Neural progenitor cell (in vitro differentiated cells): ENCODE measurements at places on chromosomes 11 and 22.

DNA sequence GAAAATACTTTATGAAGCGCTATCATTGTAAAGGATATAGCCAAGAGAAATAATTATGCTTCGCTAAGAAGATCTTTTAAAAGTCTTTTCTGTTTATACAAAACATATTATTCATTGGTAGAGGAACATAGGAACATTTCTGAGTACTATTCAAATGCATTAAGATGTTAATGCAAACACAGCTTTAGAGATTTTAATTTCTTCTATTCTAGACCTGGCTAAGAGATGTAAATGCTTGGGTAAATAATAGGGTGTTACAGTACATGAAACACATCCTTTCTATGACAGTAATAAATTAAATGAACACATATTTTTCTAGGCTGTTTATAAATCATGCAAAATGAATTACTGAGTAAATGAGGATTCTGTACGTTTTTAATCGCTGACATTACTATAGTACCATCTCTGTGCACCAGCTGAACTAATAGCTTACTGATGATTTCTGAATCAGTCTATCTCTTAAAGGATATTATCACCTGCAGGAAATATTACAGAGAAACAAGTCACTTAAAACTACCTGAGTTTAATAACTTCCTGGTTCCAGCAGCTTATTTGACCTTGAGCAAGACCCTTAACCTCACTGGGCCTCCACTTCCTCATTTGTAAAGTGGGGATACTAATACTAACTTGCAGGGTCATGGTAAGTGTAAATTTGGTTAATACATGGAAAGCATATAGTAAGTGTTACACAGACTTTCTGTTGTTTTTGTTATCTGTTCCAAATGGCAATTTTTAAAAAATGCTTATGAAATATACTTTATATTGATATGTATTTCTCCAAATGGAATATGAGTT lies 344.9 kb downstream of the DYNC2H1 start:
- DNase-seq: no peak

DNA sequence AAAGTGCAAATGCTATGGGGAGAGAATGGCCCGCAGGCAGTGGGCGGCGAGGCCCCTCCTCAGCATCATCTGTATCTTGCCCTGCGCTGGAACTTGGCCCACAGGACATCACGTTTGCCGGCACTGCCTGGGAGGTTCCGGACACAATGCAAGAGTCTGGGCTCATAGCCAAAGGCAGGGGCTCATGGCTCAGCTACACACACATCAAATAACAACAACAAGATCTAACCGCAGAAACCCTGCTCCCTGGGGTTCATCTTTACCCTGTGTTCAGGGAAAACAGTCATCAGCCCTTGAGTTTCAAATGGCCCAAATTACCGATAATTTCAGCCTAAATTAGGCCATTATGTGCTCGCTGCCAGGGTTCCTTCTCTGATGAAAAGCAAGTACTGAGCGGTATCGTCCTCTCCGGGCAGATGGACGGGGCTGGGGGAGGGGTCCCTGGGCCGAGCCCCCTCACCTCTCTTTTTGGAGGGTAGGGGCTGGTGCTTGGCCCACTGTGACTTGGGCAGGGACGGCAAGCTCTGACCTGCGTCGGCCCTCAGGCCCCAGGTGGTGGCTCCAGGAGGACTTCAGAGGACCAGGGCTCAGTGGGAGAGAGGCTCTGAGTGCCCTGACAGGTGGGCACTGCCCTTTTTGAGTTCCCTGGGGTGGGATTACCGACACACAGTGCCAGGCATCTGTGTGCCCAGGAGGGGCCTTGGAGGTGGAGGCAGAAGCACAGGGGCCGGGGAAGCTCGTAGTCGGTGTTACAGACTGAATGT lies 25.0 kb upstream of the GAL start:
- DNase-seq: no peak

DNA sequence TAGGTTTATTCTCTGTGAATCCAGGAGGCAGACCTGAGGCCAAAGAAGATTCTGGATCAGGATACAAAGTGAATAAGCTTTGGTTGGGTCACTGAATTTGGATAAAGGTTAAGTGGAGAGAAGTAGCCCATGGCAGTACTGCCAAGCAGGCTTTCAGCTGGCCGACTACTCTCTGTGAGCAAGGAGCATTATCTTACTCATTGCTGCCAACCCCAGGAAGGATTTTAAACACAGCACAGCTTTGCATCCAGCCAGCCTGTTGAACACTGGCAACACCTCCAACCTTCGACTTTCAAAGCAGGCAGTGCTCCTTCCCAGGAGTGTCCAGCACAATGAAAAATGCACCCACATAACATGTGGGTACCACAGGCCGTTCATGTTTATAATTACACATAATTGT lies 363.7 kb upstream of the SYN3 start:
- DNase-seq: no peak

DNA sequence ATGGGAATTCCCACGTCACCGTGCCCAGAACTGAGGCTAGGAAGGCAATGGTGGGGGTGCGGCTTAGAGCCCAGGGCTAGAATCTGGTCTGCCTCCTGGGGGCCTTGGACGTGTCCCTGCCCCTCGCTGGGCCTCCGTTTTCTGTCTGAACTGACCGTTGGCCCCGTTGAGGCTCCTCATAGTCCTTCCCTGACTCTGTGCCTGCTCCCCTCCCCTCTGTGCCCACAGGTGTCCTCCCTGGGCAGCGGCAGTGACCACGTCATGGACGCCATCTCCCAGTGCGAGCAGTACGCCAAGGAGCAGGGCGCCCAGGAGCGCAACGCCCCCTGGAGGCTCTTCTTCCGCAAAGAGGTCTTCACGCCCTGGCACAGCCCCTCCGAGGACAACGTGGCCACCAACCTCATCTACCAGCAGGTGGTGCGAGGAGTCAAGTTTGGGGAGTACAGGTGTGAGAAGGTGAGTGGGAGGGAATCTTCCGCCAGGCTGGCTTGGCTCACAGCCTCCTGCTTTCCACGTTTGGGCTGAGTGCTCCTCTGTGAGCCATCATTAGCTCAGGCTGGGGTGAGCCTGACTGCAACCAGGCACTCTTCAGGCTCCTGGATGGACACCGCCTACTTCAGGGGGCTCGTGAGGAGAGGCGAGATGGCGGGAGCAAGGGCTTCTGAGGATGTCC lies 63.9 kb downstream of the MYO7A start:
- peak; percentile 89 for DNase-seq

- no peak for DNase-seq
These were observed 401.3 kb upstream of the CADM1 start for GRCh38 chr11:115905341-115906000.

- peak; percentile 92 for DNase-seq
These were observed 57.1 kb downstream of the PARVB start for GRCh38 chr22:44080936-44081861.

DNA sequence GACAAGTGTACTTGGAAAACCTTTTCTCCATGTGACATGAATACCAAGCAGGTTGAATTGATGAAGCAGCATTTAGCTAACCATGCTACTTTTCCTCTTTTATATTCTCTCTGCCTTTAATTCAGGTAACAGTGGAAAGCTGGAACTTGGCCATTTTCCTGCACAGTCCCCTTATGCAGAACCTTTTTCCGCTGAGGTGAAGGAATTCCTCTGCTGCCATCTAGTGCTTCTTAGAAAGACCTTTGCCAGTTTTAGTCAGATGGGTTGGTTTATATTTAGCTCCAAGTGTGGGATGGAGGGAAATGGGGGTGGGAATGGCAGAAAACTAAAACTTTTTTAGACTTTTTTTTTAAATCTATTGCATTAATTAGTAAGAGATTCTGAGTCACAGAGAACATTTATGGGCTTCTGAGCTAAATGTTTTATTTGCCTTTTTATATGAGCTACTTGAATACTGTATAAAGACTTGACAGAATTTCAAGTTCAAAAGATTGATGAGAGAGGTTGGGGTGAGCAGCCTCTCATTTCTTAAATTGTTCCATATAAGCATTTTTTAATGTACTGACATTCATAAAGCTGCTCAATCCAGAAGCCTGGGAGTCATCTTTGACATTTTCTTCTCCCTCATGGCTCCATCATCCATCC lies 153.9 kb upstream of the ZC3H12C start:
- DNase-seq: peak; percentile 78

- no peak for DNase-seq
These were observed 55.0 kb downstream of the MYH9 start for GRCh38 chr22:36332623-36333332.

GRCh38 chr11:94770563-94771120 lies 2.5 kb downstream of the AMOTL1 start:
- DNase-seq: no peak

GRCh38 chr11:83612891-83613766 lies 327.0 kb upstream of the CCDC90B start:
- DNase-seq: peak; percentile 48

- DNase-seq: no peak
These were observed 11.0 kb upstream of the BLID start for GRCh38 chr11:122127020-122127419.

GRCh38 chr11:117866526-117866925 lies 9.9 kb downstream of the FXYD6 start:
- no peak for DNase-seq

DNA sequence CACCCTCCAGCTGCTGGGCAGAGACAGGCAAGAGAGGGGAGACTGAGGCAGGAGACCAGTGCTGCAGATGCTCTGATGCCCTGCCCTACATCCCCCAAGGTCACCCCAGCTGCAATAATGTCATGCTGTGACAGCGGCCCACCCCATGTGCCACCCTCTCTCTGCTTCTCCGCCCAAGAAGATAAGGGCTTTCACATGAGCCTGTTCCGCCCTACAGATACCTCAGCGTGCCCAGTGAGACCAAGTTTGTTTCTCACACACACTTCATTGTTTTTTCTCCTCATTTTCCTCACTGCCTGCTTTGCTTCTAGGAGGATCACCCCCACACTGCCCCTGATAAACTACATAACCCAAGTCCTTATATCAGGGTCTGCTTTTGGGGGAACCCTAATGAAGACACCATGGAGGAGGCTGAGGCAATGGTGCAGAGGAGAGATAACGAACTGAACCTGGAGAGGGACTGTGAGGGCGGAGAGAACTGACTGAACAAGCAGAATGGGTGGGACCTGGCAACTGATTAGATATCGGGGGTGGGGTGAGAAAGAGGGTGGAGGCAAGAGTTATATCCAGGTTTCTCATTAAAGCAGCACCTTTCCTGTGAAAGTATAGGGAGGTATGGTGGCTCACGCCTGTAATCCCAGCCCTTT lies 37.5 kb upstream of the TSKU start:
- DNase-seq: no peak

GRCh38 chr11:12196308-12196707 lies 85.9 kb downstream of the MICAL2 start:
- DNase-seq: no peak

- no peak for DNase-seq
These were observed 4.4 kb downstream of the AHNAK start for GRCh38 chr11:62542111-62542745.

GRCh38 chr11:134647066-134647743 lies 235.2 kb upstream of the B3GAT1 start:
- DNase-seq: no peak

DNA sequence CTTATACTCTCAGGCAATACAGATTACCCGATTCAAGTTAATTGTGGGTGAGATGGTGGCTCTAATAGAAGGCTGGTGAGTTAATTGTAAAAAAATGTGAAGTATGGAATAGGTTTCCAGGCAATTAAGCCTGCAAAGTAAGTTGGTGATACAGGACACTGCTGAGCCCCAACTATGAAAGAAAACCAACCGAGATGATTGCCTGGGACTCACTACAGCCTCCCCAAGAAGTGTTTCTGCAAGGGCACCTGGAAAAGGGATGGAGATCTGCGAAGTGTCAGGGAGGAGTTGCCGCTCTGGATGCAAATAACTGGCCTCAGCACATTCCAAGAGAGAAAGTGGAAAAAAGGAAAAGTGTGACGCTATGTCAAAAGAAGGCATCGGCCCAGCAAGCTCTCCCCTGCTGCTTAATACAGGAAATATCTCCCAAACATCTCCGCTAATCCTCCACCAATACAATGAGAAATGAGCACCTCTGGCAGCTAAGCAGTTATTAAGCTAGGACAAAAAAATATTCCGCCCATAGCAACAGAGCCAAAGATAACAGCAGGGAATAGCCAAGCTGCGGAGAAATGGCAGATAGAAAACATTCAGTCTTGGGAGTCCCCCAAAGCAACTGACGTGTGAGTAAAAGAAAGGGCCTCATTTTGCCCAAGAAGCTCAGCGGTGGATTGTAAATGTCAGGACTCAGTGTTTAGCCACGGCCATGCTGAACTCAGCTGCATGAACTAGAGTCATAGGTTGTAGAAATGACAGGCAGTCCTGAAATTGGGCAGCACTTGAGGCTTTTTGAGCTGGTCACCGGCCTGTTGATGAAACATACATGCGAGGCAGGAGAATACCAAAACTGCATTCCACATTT lies 133.7 kb downstream of the SNX19 start:
- DNase-seq: peak; percentile 27

- DNase-seq: no peak
These were observed 2.1 kb downstream of the HBD start for GRCh38 chr11:5232176-5232575.

DNA sequence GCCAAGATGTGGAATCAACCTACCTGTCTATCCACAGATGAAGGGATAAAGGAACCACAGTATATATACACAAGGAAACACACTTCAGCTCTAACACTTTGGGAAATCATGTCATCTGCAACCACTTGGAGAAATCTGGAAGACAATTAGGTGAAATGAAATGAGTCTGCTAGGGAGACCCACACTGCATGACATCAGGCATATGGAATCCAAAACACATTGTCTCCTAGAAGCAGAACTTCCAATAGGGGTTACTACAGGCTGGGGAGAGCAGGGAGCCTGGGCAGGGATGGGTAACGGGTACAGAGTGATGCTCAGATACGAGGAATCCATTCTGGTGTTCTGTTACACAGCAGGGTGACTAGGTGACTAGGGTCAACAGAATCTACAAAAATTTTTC lies 18.3 kb downstream of the RGL4 start:
- DNase-seq: no peak

DNA sequence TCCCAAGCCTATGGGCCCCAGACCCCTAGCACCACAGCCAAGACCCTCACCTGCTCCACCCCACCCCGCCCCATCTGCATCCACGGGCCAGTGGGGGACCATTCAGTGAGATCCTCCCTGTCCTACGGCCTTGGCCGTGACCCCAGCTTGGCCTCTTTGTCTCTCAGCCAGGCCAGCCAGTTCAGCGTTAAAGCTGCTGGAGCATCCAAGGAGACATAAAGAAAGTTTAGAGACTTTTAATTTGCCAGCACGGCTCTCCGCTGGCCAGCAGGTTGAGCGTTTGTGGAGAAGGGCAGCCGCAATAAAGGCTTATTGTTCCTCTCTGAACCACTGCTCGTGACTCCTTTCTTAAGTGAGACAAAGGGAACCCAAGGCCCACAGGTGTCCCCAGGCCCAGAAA lies 49.3 kb upstream of the LMO1 start:
- DNase-seq: peak; percentile 77

GRCh38 chr11:9972989-9973388 lies 309.1 kb downstream of the SWAP70 start:
- DNase-seq: peak; percentile 45

DNA sequence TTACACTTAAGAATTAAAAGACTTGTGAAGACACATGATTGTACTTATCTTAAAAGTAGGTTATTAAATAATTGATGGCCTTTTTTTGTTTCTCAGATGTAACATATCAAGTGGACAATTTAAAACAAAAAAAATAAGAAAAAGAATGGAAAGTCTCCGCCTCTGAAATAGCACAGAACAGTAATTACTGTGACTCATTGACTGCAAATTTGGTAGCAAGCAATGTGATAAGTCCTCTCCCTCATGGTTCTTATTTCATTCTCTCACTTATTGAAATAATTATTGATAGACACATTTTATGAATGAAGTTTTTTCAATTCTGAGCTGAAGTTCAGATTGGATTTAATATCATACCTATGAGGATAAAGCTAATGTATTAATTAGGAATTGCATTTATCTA lies 717.9 kb upstream of the LUZP2 start:
- DNase-seq: no peak

GRCh38 chr11:72579816-72580641 lies 94.2 kb downstream of the PDE2A start:
- DNase-seq: no peak

- no peak for DNase-seq
These were observed 1.0 kb upstream of the C11orf96 start for GRCh38 chr11:43941257-43941994.
